ENCODE measurements at places on chromosomes 1 and 21. TPM values are rescaled to one million over a fixed set of nuclear protein-coding genes. Genes with fewer than 3 reads are reported as not detected.

Gene FCN3
- not detected for total RNA-seq

Gene FBXO2
- 1.4 TPM for total RNA-seq

Gene RGSL1
- not detected for total RNA-seq

Gene ZBTB40
- 22.5 TPM for total RNA-seq

Gene DYNLT5
- 0.35 TPM for total RNA-seq

Gene FCRL2
- not detected for total RNA-seq

Gene PLEKHA6
- total RNA-seq, result 0.26 TPM

Gene UBXN11
- total RNA-seq, result 16.6 TPM

Gene HPCAL4
- not detected for total RNA-seq

Gene PTPRC
- total RNA-seq, result not detected

Gene IL6R
- 12.4 TPM for total RNA-seq

Gene OLIG2
- 0.56 TPM for total RNA-seq

Gene NBPF6
- total RNA-seq, result not detected

Gene TMEM82
- total RNA-seq, result not detected

Gene KCNJ9
- total RNA-seq, result not detected

GRCh38 chr1:205243350-205244191, 15.8 kb downstream of the TMCC2 start:
- no peak for DNase-seq

GRCh38 chr1:198281911-198282310, 125.1 kb downstream of the NEK7 start:
- no peak for DNase-seq

DNA sequence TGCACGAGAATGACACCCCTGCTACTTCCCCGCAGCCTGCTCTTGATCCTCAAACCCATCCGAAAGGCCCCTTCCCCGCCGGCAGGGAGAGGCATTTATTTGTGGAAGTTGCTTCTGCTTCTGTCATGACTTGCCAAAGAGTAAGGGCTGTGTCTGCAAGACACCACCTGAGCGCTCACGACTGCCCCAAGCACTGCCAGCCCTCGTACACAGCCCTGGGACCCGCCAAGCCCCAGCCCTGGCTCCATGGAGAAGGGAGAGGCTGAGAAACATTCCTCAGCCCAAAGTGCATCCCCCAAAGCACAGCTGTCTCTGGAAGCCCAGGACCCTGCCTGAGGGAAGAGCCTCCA, 6.3 kb upstream of the TPRG1L start:
- DNase-seq, result no peak

DNA sequence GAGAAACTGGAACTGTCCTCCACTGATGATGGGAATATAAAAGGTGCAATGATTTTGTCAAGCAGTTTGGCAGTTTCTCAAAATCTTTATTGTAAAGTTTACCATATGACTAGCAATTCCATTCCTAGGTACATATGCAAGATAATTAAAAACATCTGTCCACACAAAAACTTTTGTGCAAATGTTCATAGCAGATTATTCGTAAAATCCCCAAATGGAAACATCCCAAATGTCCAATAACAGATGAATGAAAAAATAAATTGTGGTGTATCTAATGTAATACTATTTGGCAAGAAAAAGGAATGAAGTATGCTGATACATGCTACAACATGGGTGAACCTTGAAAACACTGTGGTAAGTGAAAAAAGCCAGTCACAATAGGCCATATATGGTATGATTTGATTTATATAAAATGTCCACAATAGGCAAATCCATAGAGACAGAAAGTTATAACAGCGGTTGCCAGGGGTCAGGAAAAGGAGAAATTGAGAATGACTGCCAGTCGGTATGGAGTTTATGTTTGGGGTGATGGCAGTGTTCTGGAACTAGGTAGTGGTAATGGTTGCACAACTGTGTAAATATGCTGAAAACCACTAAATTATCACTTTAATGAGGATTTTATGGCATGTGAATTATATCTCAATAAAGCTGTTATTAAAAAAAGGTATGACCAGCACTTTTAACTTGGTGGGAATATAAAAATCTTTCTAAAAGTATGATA, 81.7 kb upstream of the BEND5 start:
- no peak for DNase-seq

DNA sequence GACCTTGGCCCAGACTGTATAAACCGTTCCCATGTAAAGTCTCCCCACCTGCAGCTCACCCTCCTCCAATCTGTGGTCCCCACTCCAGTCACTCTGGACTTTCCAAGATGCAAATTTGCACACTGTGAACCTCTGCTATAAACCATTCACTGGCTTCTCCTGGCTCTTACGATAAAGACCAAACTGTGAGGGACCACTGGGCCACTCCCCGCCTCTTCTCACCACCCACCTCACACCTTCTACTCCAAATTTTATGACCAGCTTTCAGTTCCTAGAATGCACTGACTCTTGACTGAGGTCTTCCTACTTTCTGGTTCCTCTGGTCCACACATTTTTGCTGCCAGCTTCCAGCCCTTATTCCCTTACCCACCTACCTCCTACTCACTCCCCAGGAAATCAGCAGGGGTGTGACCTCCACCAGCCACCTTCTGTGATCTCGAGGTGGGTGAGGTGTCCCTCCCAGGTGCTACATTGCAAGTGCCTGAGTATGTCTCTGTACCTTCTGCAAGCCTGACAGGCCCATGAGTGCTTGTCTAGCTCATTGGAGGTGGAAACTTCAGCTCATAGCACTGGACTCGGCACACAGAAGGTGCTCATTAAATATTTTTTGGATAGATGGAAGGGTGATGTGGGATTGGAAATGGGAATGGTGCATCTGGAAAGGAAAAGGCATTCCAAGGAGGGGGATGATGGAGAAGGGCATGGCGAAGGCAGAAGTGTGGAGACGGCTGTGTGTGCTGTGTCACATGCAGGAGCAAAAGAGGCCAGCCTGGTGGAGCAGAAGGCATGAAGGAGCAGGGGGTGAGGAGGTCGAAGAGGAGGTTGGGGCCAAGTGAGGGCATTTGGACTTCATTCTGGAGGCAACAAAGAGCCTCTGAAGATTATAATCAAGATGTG, 15.6 kb upstream of the CSF1 start:
- DNase-seq, result no peak

- DNase-seq, result no peak
These were observed 56.6 kb downstream of the RPS6KC1 start for GRCh38 chr1:213107613-213108012.

- DNase-seq, result no peak
These were observed 213.0 kb downstream of the CRB1 start for GRCh38 chr1:197481101-197481500.

DNA sequence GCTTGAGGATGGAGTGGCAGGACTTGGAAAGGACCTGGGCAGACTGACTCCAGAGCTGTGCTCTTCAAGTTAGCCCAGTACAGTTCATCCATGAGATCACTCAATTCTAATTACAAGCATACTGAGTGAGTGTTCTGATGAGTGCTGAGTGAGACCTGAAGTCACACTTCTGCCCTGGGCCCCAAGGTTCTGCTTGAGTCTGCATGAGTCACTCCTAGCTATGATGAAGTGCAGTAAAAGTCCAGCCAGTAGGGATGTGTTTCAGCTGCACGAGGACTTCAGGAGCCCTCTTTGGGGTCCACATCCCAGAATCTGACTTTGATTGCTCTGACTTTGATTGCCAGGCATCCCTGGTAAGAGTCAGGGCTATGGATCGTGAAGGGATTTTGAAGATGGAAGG, 35.8 kb downstream of the PLEKHA6 start:
- no peak for DNase-seq

- no peak for DNase-seq
These were observed 42.5 kb downstream of the CNST start for GRCh38 chr1:246608616-246609376.

- DNase-seq, result peak; percentile 90
These were observed at the start of gene UFC1 for GRCh38 chr1:161153682-161154337. TSS of gene UFC1 (plus strand) at chr1:161153978. CDS start at chr1:161153998, 20 bp downstream.

DNA sequence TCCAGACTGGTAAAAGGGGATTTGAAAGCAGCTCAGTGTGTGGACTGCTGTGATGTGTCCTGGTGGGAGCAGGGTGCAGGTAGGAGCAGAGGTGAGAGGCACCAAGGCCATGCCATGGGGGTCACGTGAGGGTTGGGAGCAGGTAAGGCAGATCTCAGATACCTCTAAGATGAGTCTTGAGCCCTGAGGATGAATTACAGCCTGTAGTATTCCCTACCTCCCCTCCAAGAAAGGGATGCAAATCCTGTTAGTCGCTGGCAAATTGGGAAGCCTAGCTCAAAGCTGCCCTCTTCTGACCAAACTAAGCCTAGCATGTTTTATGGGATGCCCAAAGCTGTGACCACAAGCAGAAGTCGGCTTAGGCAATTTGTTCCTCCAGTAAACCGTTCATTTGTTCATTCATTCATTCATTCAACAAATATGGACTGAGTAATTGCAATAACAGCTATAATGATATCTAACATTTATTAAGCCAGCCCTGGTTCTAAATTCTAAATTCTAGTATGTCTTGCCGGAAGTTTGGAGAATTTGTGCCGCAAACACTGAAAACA, 3.9 kb upstream of the NUAK2 start:
- DNase-seq, result peak; percentile 88

DNA sequence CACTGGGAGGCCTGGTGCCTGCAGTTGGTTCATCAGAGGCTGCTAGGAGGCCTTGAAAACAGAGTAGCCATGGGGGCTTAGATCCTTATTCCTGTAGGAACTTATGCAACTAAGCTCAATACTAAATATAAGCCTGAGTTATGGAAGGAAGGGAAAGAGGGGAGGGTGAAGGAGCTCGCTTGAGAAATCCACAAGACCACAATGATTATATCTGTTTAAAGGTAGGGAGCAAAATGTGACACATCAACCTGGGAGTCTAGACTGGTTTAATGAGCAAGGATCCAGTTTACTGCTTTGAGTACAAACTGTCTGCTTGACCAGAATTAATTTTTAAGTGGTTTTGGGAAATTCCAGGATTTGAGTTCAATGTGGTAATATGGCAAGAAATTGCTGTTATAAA, 20.4 kb upstream of the ANGPTL7 start:
- no peak for DNase-seq

GRCh38 chr1:22056043-22056442, 3.5 kb downstream of the CDC42 start:
- DNase-seq, result no peak

GRCh38 chr1:202201266-202201665, 7.7 kb downstream of the LGR6 start:
- no peak for DNase-seq

DNA sequence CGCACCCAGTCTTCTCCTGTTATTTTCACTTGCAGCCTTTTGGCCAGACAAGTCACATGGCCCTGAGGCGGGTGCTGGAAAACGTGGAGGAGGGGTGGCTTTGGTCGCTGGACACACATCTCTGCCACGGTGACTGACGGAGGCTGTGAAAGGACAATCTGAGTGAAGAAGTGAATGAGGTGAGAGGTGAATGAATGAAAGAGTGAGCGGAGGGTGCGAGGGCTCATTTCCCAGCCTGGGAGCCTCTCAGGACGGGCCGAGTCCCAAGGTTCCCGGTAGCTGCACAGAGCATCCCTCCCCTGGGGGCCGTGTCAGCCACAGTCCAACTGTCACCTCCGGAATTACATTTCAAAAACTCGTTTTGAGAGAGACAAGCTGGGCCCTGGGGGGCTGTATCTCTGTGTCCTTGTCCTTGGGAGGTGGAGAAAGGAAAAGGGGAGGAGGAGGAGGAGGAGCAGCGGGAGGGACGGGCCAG, 89.6 kb downstream of the UBIAD1 start:
- DNase-seq, result no peak

- DNase-seq, result no peak
These were observed 31.4 kb upstream of the KAZN start for GRCh38 chr1:14567056-14567455.

GRCh38 chr1:207658408-207658807, 13.5 kb downstream of the CR1L start:
- no peak for DNase-seq

DNA sequence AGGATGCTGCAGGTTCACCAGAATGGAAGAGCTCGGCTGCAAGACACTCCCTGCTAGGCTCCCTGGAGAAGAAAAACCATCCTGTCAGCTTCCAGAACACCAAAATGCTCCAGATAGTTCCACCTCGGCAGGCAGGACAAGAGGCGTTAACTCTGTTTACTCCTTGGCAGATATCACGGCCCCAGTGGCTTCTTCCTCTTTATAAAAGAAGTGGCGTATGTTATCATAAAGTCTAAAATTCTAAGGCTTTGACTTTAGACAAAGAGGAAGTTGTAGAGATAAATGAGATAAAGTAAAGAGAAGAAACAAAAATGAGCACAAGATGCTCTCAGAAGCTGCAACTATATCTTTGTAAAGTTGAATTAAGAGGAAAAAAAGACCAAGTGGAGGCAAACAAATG, 24.3 kb upstream of the MTF1 start:
- no peak for DNase-seq
